Activated CD4-positive, alpha-beta T cell treated with anti-CD3 and anti-CD28 coated beads, Interleukin-2, amount 10 ng/mL, durations not matched to agents 7 days and 5 days (primary cell): ENCODE measurements at places on chromosomes 1 and 21.
A peak's percentile ranks its signal among the peaks of the same experiment; 100 is the strongest.

DNA sequence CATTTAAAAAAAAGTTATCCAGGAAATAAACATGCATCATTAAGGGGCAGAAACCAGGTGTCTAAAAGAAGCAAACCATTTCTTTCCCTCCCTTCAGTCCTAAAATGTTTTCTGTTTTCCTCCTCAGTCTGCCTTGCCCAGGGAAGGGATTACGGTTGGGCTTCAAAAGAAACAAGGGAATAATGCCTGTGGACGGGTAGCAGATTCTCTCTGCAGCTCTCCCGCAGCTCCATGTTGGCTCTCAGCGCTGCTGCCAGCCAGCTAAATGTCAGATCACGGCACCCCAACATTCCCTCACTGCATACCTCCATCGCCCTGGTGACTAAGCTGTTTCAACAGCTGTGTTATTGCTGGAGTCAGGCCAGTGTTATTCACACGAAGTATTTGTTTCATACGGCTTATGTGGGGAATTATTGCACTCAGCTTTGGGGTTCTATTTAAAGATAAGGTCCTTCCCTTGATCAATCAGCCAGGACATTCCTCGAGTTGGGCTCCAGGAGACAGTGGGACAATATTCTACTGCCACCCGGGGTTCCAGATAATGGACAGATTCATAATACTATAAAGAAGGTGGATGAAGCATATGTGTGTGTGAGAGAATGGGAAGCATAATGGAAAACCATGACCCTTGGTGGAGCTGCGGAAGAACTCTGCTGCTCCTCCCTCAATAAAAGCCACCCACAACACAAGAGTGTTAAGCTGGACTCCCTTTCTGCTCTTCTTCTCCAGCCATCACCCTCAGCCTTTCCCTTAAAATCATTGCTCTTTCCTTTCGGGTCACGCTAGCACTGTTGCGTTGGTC, 58.2 kb downstream of the WLS start:
- no peak for DNase-seq

GRCh38 chr1:92934395-92935378, 26.6 kb downstream of the DIPK1A start:
- DNase-seq, result no peak

DNA sequence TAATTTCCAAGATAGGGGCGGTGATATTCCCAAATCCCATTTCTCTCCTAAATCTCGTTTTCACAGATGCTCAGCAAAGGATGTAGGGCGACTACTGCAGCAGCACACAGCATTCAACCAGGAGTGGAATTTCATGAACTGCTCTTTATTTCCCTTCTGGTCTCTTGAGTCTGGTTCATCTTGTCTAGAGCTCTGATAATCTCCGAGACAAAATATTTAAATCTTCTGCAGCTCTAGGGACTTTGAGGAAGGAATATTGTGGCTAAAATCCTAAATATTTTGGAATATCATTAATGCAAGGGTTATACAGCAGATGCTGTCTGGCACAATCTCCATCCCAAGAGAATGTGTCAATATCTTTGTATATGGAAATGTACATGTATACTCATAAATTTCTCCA, 45.4 kb downstream of the KIF26B start:
- no peak for DNase-seq

DNA sequence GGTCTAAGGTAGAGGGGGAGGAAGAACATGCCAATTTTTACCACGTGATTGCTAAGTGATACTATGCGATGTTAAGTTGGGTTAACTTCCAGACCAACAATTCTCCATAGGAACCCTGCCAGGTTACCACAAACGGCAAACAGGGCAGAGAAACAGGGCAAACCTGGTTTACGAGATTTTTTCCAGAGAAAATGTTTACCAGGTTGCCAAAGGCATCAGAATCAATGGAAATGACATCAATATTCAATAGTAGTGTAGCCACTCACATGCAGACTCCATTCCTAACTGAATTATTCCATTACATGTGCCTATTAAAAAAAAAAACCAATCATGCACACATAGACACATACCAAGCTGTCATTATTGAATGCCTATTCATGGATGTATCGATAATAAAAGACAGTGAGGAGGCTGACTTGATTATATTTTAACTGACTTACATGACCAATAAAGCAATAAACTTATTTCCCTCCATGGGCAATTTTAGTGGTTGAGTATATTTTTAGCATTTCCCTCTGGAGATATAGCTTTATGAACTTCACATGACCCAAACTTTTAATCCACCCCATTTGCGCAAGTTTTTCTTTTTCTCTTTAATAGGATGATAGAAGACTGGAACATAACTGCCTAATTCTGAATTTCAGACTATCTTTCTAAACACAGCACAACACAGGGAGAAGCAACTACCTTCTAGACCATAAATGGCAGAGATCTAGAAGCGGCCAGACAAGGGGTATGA, 40.5 kb upstream of the KCNE1 start:
- no peak for DNase-seq

DNA sequence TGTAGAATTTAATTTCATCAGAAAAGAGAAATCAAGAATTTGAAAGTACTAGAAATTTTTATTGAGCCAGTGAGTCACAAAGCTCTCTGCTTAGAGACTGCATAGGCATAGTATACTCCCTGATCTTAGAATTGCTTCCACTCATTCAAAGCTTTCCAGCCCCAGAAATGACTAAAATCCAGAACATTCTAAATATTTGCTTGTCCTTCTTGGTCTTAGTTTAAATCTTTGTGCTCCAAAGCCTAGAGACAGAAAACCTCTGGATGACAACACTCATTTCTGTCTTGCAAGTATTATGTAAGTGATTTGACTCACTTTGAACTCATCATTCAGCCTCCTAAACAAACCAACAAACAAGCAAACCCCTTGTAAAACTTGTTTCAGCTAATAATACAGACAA, 74.2 kb downstream of the PTPRC start:
- DNase-seq, result no peak

DNA sequence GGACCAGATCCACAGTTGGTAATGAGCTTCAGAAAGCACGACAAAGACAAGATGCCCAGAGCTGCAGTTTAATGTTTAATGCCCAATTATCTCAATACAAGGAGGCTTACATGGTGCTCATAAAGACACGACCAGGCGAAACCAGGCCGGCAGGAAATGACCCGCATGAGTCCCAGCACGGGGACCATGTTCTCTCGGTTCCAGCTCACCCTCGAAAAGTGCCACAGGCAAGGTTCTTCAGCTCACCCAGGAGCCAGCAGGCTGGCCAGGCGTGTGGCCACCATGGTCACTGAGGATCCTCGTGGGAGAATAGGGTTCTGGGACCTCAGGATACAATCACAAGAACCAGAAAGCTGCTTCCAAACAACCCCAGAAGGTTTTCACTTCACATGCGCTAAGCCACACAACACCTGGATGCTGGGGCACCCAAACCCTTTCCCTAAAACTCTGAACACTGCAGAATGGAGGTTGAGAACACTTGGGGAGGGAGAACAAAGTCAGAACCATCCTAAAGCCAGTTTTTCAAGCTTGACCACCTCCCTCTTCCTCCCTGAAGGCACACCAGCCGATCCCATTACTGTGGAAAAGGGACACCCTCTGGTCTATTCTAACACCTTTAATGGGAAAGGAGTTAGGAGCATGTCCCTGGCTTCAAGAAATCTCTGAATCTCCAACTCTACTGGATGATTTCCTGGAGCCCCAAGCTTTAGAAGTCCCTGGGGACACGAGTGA, 22.6 kb upstream of the ASAP3 start:
- no peak for DNase-seq

DNA sequence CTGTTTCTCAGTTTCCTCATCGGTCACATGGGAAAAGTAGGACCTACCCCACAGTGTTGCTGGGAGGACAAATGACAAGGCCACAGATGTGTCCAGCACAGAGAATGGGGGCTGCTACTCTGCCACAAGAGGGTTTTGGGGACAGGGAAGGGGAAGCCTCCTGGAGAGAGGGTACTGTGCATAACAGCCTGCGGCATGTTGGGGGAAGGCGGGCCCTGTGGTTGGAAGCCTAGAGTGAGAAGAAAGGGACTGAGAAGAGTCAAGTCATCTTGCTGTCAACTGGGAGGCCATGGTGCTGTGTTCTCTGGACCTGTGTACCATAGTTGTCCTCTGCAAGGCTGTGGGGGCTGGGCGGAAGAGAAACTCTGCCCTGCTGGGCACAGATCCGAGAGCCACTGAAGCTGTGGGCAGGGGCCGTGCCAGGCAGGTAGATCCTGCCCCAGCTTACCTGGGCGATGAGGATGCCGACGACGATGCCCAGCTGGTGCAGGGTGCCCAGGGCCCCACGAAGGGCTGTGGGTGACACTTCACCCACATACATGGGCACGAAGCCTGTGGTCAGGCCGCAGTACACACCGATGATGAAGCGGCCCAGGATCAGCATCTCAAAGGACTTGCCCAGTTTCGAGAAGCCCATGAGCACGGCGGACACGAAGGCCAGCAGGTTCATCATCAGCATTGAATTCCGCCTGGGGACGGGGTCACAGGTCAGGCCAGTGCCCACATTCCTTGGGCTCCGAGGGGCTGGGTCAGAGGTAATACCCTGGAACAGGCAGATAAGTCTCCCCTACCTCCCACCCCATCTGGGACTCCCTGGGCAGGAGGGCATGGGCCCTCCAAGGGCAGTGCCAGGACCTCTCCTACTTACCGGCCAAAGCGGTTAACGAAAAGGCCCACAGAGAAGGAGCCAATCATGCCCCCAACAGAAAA, 28.2 kb downstream of the SLC2A1 start:
- no peak for DNase-seq

GRCh38 chr1:164440232-164440631, 118.8 kb upstream of the PBX1 start:
- DNase-seq, result no peak

- no peak for DNase-seq
Observed at GRCh38 chr1:33902486-33903209, 38.8 kb downstream of the HMGB4 start.

GRCh38 chr1:70887936-70888335, 159.7 kb downstream of the PTGER3 start:
- no peak for DNase-seq

- no peak for DNase-seq
Observed at GRCh38 chr1:13784971-13785370, 85.0 kb downstream of the PRDM2 start.

DNA sequence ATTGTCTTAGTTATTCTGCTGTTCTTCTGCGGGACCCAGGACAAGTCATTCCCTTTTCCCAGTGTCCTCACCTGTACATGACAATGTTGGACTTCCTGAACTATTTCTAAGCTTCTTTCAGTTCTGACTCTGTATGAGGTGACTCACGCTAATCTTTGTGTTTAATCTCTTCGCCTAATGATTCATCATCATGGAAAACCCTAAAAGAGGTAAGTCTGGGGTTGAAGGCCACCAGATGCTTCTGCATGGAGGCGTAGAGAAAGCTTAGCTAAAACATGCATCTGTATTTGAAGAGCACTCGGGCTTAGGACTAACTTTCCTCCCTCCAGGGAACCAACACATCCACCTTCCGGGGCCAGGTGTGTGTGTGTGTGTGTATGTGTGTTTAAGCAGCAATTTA, 7.4 kb downstream of the SPRR5 start:
- no peak for DNase-seq

DNA sequence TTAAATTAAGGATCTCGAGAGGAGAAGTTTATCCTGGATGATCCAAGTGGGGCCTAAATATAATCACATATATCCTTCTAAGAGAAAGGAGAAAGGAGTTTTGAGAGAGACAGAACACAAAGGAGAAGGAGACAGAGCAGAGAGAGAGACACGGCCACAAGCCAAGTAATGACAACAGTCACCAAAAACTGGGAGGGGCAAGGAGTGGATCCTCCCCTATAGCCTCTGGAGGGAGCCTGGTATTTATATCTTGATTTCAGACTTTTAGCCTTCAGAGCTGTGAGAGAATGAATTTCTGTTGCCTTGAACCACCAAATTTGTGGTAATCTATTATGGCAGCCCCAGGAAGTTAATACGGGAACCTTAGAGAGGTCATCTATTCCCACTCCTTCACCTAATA, 49.5 kb upstream of the CD1D start:
- no peak for DNase-seq

- no peak for DNase-seq
Observed at GRCh38 chr1:55588309-55588708, 373.1 kb upstream of the USP24 start.

GRCh38 chr1:156895455-156895812, 1.9 kb downstream of the PEAR1 start:
- DNase-seq, result no peak

DNA sequence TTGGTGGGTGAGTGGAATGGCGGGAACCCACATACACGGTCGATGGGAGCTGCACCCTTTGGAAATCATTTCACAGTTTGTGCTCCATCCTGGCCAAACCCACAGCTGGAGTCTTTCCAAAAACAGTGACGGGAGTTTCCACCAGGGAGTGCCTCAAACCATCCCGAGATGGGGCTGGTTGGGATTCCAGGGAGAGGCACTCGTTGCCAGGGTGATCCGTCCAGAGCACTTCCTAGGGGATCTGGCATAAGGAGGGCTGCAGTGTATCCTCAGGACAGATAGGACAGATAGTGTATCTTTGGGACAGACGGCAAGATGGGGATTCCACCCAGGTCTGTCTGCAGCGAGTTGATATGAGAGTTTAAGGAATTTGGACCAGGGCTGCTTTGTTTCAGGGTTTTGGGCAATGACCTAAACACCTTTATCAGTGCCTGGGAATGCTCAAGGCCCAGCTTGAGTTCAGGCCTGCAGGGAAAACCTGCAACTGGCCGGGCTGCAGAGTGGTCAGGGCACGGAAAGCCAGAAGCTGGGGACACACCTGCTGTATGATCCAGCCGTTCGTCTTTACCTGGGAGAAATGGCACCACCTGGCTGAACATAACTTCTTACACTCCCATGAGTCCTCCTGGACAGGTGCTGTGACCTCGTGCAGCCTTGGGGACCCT, 3.4 kb upstream of the POFUT2 start:
- no peak for DNase-seq

DNA sequence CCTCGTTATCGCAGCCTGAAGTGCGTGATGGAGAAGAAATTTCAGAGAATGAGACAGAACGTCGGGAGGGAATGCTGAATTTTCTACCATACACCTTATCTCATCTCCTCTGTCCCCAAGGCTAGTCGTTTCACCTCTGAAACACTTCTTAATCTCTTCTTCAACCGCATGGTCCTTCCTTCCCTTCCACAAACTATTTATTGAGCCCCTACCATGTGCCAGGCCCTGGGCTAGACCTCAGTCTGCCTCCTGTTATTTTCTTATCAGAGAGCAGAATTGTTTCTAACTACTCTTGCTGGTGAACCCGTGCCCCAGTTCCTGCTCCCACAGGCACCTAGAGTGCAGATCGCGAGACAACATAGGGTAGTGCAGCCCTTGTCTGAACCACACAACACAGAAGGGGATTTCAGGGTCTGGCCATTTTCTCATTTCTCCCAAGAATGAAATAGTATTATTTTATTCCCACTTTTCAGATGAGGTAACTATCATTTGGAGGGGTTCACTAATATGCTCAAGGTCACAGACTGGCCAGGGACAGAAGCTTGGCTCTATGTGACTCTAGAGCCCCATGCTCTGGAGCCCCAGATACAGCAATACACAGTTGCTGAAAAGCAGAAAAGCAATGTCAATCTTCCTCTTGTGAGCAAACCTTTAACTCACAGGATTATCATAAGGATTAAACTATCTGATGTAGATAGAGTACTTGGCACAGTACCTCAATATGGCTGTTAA, 598 bp upstream of the ADIPOR1 start:
- DNase-seq, result peak; percentile 18

GRCh38 chr21:39715804-39716397, 29.1 kb upstream of the IGSF5 start:
- peak; percentile 57 for DNase-seq

- no peak for DNase-seq
Observed at GRCh38 chr1:61094677-61095469, 12.5 kb downstream of the NFIA start.

- DNase-seq, result no peak
Observed at GRCh38 chr1:244447552-244447951, 4.2 kb downstream of the ADSS2 start.
